D721Med (cell line): ENCODE measurements at places on chromosomes 2 and 18.
A peak's percentile ranks its signal among the peaks of the same experiment; 100 is the strongest.

- no peak for DNase-seq
Measured at GRCh38 chr2:96733931-96734330, 5.9 kb downstream of the LMAN2L start.

GRCh38 chr2:16660114-16660513 is 5.5 kb downstream of the CYRIA start:
- DNase-seq: no peak

DNA sequence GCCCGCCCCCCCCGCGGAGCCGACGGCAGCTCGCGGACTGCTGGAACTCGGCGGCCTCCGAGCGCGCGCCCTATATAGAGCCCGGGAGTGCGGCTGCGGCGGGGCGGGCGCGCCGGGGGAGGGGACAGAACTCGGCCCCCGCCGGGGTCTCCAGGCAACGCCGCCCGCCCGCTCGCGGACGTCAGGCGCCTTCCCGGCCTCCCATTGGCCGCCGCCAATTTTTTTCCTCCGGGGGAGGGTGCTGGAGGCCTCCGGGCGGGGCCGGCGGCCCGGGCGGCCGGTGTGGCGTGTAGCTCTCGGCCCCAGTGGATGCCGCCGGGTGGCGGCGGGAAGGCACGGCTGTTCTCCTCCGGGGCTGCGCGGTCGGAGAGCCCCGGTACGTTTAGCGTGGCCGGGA is at the start of gene ZFP36L2:
TSS of gene ZFP36L2 (minus strand) at position 49 of the 397 bp plus-strand sequence. CDS start 291 bp downstream, outside the sequence.
- peak; percentile 90 for DNase-seq

DNA sequence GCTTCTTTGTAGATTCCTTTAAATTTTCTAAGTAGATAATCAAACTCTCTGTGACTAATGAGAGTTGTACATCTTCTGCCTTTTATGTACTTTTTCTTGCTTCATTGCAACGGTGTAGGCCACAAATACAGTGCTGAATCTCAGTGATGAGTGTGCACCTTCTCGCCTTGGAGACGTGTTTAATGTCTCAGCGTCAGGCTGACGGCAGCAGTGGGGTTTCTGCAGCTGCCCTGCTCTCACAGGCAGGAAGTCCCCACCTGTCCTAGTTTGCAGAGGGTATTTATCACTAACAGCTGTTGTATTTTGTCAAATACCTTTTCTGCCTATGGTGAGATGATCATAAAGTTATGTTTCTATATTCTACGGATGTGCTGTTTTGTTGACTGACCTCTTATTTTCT is 13.3 kb downstream of the AGXT start:
- DNase-seq: no peak

DNA sequence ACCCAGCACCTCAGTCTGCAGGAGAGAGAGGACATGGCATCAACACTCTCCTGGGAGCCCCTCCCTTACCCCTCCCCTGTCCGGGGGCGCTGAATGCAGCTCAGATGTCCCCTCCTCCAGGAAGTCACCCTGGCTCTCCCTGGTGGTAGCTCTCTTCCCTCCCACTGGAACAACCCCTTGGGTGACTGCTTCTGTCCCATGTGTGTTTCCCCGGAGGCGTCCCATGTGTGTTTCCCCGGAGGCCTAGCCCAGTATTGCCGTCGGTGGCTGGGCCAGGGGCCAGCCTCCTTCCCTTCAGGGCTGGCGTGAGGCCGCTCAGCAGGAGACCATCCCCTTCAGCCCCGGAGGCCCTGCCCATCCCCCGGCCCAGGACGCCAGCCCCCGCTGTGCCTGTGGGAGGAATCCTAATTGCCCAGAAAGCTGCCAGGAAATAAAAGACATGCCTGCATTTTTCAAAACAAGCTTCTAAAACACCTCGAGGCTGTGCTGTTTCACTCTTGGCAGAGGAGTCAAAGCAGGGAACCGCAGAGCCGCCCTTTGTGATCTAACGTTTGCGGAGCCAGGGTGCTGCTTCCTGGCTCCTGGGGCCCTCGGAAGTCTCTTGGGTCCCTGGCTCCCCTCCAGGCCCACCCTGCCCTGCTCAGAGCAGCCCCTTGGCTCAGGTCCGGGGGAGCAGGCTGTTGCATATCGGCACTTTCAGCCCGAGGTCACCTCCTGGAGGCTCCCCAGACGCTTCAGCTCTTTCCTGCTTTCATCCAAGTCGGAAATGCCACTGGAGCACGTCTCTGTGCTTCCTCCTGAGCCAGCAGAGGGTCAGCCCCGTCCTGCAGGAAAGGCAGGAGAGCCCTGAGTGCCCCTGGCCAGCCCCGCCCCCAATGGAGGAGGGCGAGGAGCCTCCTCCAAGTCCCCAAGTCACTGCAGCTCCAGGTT is 11.4 kb downstream of the SNED1 start:
- DNase-seq: no peak

DNA sequence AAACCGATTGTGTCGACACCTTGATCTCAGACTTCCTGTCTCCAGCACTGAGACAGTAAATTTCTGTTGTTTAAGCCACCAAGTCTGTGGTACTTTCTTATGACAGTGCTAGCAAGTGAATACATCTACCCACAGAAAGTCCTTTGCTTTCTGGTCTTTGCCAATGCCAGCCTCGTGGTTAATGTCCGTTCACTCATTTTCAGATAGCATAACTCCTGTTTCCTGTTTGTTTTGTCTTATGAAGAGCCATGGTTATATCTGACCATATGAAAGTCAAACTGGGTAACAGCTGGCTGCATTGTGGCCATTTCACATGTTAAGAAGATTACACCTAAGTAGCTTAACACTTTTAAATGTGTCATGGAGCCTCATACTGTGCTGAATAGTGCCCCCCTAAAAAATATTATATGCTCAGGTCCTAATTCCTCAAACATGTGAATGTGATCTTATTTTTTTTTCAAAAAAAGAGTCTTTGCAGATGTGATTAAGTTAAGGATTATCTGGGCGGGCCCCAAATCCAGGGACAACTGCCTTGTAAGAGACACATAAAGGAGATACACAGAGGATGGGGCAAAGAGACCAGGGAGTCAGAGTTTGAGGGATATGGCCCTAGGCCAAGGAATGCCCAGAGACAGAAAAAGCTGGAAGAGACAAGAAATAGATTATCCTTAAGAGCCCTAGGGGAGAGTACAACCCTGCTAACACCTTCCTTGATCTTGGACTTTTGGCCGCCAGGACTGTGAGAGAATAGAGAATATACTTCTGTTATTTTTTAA is 118.0 kb downstream of the KCNE4 start:
- no peak for DNase-seq

- no peak for DNase-seq
Measured at GRCh38 chr18:58776084-58776483, 88.6 kb upstream of the ZNF532 start.

DNA sequence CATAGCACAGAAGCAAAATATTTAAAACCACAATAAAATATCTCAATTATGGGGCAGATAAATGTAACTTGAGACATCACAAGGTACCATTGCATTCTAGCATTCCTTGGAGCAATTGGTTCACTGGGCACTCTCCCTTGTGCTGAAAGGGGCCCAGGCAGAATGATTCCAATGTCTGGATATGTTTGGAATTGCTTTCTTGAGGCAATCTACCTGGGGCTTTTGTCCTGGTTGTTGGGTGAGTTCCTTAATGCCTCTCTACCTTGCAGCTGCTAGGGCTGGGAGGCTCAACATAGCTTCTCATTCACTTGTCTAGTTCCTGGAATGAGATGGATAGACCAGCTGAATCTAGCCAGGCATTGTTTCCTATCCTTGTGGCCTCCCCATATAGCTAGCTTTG is 539.6 kb upstream of the FSHR start:
- no peak for DNase-seq

- DNase-seq: no peak
Measured at GRCh38 chr2:92326-92725, 46.0 kb upstream of the FAM110C start.

GRCh38 chr2:211487733-211488132 is 931.3 kb downstream of the CPS1 start:
- no peak for DNase-seq

DNA sequence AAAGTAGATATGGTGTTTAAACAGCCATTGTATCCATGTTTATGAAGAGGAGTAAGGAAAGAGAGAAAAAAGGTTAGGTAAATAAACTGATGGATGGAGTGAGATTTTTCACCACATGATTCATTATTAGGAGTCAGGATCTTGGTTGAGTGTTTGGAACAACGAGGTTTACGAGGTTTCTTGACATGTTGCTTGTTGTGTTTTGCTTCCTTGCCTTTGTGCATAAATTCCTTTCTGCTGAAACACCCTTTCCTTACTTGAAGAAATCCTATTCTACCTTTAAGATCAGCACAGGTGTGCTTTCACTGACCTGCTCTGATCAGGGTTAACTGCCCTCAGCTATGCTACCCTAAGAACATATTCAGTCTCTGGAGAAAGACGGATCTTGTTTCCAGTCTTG is 66.6 kb downstream of the EFEMP1 start:
- DNase-seq: no peak

- DNase-seq: no peak
Measured at GRCh38 chr2:239267288-239267951, 133.4 kb downstream of the HDAC4 start.

DNA sequence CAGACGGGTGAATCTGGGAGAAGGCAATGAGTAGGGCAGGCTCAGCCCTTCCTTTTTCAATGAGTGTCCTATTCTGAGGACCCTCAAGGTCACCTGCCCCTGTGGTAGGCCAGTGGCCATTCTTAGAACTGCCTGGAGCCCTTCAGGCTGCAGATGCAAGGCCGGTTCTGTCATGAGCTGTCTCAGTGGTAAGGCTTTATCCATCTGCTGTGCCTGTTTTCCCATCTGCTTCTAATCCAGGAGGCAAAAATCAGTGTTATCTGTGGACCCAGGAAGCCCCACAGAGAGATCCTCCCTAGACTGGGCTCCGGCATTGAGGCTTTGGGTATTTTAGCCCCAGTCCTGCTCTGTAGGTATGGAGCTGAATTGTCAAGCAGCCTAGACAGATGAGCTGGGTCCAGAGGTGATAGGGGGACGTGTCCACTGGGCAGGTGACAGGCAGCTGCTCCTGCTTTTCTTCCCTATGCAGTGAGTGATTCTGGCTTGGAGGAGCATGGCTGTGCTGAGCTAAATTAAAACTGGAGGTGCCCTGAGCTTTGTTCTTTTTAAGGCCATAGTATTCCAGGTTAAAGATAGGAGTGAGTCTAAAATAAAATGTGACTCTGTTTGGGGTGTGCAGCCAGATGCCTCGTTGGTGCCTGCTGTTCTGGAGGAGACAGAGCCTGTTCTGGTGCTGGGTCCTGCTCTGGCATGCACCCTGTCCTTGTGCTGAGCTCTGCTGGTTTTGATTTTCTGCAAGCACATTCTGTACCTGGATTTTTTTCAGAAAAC is 92.5 kb downstream of the FHOD3 start:
- peak; percentile 66 for DNase-seq
